ENCODE measurements at places on chromosomes 1 and 21. TPM values are rescaled to one million over a fixed set of nuclear protein-coding genes. Genes with fewer than 3 reads are reported as not detected.

RGS8 gene
- total RNA-seq: not detected

CYP4A22 gene
- total RNA-seq: 0.47 TPM

RNF220 gene
- 44.7 TPM for total RNA-seq

B4GALT3 gene
- 40.8 TPM for total RNA-seq

COL11A1 gene
- total RNA-seq: 9.1 TPM

FAM78B gene
- total RNA-seq: 2.5 TPM

TTC39A gene
- total RNA-seq: 9.6 TPM

LEFTY2 gene
- 0.58 TPM for total RNA-seq

OR6N1 gene
- total RNA-seq: not detected

LCE2B gene
- not detected for total RNA-seq

MYOC gene
- 0.82 TPM for total RNA-seq

OR10J1 gene
- total RNA-seq: not detected

CDA gene
- total RNA-seq: 4.3 TPM

RGSL1 gene
- not detected for total RNA-seq

BNIPL gene
- 1.9 TPM for total RNA-seq

GJA9 gene
- total RNA-seq: not detected

C1orf185 gene
- total RNA-seq: not detected
